ENCODE measurements at places on chromosomes 5 and 9. TPM values are rescaled to one million over a fixed set of nuclear protein-coding genes. Genes with fewer than 3 reads are reported as not detected.

Gene PCDHGB5
- 0.91 TPM for total RNA-seq

Gene RNF183
- not detected for total RNA-seq

Gene LEAP2
- 1.9 TPM for total RNA-seq

Gene HSPB3
- total RNA-seq = not detected

Gene SLC25A2
- total RNA-seq = not detected

Gene MRPL22
- 85.9 TPM for total RNA-seq

Gene GABRB2
- not detected for total RNA-seq

Gene VLDLR
- total RNA-seq = 4.6 TPM

Gene SLC6A18
- total RNA-seq = not detected

Gene TBC1D2
- 2.8 TPM for total RNA-seq

Measured in activated T-cell treated with anti-CD3 and anti-CD28 coated beads, Interleukin-2, amount 50 U/mL, for 4 hours (primary cell).